ENCODE measurements at places on chromosomes 4 and X. TPM values are rescaled to one million over a fixed set of nuclear protein-coding genes. Genes with fewer than 3 reads are reported as not detected.

Gene ANOS1
- 0.47 TPM for total RNA-seq

Gene ITIH6
- total RNA-seq, result not detected

Gene PCDH7
- total RNA-seq, result 0.28 TPM

Gene MCF2
- total RNA-seq, result not detected

Gene SHOX
- not detected for total RNA-seq

Gene LONRF3
- 25.2 TPM for total RNA-seq

Gene NUP62CL
- total RNA-seq, result 0.23 TPM

All from dermis blood vessel endothelial cell (primary cell).